ENCODE measurements at places on chromosomes 7 and 10.

DNA sequence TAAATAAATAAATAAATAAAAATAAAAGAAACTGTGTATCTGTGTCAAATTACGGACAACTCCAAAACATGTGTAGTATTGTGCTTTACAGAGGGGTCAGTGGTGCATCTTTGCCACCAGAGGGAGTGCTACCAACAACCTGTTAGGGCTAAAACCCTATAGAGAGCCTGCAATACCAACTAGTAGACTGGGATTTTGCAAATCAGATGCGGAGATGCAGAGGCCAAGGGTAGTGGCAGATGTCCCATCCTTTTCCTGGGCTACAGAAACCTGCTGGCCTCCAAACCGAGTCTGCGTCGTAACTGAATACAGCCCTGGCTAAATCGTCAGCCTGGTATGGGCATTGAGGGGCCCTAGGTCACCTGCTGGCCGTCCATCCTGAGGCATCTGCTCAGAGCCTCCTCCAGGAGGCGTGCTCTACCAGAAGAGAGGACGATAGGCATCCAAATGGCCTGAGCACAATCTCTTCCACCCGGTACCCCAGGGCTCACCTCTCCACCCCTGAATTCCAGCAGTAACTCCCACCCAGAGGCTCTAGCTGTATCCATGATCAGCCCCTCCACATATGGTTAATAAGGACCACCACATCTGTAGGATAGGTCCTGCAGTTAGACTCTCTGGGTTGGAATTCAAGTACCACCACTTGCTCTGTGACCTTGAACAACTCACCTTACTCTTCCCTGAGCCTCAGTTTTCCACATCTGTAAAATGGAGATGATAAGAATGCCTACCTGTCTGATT, 6.2 kb upstream of the RRP12 start:
- DNase-seq, result no peak

GRCh38 chr7:157005456-157006204, 4.8 kb downstream of the MNX1 start:
- no peak for DNase-seq

DNA sequence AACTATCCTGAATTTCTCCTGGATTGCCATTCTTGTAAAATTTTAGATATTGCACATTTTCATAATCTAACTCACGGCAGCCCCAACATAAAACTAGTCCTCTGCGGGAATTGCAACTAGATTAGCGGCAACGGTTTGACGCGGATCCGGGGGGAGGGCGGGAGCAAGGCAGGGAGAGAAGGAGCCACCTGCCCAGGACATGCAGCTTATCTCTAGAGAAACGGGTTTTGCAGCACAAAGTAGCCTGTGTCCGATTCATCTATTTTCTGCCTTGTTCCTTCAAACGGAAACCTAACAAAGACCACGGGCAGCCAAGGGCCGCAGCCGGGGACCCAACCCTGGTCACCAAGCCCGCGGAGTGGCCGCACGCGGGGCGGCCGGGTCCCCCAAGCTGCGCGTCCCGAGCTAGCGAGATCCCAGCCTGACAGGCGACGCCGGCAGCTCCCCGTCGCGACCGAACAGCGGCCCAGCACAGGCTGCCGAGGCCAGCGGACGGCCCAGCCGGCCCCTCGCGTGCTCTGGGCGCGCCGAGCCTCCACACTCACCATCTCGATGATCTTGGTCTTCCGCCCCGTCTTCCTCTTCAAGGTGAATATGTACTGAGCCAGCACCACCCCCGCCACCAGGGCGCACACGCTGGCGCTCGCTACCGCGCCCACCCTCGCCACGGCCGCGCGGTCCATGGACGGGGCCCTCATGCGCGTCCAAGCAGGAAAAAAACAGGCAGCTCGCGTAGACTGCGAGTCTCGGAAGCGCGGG, at the start of gene NT5C3A:
Gene NT5C3A (minus strand): TSS at position 754 of the 759 bp plus-strand sequence. CDS start 71 bp downstream, at position 683.
- DNase-seq, result peak; percentile 53

DNA sequence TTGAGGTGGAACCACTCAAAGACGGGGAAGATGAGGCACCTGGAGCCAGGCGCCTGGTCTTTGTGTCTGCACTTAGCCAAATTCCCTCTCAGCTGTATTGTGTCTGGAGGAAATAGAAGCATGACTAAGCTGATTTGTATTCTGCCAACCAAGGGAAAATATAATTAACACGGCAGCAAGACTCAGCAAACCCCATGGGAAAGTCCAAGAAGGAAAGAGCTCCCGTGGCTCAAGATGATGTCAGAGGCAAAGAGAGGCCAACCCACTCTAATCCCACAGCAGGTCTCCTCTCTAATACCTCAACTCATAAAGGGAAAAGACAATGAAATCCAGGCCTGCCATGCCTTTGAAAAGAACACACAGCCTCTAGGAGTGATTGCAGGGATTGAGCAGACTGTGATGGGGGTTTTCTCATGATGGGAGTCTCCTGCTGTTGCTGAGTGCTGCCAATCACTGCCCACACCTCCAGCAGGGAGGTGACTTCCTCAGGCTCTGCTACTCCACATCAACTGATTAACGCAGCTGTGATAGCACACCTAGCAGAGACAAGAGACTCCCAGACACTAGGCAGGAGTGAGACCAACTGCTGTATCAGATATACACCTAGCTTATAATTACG, 255.5 kb upstream of the C7orf33 start:
- DNase-seq, result no peak

DNA sequence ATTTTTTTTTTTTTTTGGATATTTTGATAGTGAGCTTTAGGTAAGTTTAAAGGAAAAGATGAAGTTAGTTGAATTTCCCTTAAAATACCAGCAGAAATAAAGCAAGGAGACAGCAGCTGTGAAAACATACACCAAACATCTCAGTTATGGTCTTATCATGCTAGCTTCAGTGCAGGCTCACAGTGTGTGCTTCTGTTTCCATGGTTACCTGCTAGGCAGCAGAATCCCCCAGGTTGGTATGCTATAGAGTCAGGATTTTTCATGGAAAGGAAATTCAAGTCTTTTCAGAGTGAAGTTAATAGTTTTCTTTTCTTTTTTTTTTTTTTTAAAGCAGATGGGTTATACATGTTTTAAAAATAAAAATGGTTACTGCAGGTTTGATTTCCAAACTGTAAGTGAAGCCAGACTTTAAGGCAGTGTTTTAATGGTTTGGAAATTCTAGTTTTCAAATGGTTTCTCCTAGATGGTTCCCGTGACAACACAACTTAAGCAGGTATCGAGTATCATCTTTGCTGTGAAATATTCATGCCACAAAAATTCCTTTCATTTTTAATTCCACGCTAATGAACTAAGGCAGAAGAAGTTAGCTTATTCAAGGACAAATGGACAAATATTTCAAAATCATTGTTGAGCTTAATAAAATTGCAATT, 230.9 kb downstream of the BICC1 start:
- DNase-seq, result no peak

DNA sequence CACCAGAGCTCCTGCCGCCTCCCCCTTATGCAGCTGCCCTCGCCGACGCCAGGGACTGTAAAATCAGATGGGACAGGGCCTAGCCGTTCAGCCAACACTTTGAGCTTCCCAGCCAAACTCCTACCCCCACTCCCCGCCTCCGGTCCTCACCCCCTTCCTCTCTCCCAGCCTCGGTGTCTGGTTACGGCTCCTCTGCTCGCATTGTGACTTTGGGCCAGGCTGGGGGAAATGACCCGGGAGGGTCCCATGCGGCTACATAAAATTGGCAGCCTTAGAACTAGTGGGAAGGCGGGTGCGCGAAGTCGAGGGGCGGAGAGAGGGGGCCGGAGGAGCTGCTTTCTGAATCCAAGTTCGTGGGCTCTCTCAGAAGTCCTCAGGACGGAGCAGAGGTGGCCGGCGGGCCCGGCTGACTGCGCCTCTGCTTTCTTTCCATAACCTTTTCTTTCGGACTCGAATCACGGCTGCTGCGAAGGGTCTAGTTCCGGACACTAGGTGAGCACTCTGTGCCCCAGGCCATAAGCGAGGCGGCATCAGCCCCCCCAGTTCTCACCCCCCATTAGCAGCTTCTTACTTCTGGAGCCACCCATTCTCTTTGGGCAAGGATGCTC, at the start of gene KAZALD1:
Gene KAZALD1 (plus strand): TSS at position 366 of the 608 bp plus-strand sequence. CDS start 604 bp downstream, outside the sequence.
- DNase-seq, result peak; percentile 84

DNA sequence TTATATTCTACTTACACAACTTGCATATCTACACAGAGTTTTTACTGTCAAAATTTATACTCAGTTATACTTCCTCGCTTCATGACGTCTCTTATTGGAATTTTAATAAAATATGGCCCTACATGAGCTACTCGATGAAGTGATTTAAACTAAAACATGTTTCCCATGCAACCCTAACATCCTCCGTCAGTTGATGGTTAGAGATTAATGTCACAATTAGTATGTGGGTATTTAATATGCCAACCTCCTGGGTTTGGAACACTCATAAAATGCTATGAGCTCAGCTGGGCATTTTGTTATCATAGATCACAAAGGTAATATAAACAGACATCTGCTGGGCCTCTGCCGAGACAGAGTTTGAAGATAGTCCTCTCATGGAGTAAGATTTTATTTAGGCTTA, 66.5 kb downstream of the GNAT3 start:
- DNase-seq, result no peak

GRCh38 chr10:1431229-1431628, 306.1 kb downstream of the ADARB2 start:
- no peak for DNase-seq
